CD4-positive, alpha-beta T cell treated with Interleukin-1 beta for 1 hour (primary cell): ENCODE measurements at places on chromosomes 13 and 19.

GRCh38 chr19:54319892-54320670 lies 7.1 kb upstream of the LILRA5 start:
- no peak for DNase-seq

DNA sequence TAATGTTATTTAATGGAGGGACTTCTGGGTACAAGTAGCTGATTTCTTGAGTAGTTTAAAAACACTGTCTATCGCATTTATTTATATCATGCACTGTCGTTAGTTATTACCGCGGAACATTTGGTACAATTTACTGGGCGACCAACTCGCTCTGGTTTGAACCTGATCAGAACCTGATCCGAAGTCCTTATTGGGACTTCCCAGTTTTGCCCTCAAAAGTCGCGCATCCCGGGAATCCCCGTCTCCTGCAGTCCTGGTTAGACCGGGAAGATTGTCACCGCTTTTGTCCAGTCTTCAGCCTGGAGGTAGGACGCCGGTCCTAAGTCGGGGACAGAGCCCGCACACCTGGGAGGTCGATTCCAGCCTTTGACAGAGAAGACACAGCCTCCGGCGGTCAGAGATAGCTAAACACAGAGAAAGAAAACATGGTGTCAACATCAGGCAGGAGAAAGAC lies 694 bp downstream of the CLN5 start:
- no peak for DNase-seq

DNA sequence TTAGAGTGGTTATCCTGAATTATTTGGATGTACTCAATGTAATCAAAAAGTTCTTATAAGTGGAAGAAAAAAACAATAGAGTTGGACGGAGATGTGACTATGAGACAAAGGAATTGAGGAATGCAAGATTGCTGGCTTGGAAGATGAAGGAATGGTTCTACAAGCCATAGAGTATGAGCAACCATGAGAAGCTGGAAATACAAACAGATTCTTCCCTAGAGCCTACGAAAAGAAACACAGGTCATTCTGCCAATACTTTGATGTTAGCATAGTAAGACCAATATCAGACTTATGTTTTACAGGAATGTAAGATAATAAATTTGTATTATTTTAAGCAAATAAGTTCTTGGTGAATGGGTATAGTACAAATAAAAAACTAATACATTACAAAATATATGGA lies 249.2 kb downstream of the DIAPH3 start:
- DNase-seq, result no peak

- DNase-seq, result no peak
Measured at GRCh38 chr19:51121257-51121656, 3.4 kb upstream of the SIGLEC9 start.

DNA sequence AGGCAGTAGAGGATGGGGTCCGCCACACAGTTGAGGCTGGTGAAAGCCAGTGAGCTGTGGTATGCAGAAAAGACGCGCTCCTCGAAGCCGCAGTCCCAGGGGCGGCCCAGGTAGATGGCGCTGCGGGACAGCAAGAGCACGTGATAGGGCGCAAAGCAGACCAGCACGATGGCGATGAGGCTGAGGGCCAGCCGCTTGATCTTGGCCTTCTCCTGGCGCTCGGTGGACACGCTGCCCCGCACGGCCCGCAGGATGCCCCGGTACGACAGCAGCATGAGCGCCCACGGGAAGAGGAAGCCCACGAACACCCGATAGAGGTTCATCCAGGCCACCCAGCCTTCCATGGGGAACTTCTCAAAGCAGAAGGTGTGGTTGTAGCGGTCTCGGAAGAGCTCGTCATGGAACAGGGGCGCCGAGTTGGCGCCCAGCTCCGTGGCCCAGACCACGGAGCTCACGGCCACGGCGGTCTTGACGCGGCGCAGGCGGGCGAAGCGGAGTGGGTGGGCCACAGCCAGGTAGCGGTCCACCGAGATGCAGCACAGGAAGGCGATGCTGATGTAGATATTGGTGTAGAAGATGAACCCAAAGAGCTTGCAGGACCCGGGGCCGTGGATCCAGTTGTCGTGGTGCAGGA lies 6.5 kb upstream of the OPA3 start:
- peak; percentile 33 for DNase-seq

- DNase-seq, result no peak
Measured at GRCh38 chr19:55508120-55508519, 19.9 kb downstream of the SSC5D start.

DNA sequence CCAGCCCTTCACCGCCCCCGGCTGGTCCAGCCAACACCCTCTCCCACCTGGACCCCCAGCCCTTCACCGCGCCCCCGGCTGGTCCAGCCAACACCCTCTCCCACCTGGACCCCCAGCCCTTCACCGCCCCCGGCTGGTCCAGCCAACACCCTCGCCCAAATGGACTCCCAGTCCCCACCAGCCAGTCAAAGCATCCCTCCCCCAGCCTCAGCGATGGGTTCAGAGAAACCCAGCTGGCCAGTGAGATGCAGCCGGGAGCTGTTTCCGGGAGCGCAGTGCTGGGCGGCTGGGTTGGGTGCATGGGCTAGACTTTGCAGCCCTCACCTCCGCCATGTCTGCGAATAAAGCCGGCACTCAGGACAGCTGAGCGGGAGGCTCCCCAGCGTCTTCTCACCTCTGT lies 6.5 kb upstream of the CDC34 start:
- no peak for DNase-seq

DNA sequence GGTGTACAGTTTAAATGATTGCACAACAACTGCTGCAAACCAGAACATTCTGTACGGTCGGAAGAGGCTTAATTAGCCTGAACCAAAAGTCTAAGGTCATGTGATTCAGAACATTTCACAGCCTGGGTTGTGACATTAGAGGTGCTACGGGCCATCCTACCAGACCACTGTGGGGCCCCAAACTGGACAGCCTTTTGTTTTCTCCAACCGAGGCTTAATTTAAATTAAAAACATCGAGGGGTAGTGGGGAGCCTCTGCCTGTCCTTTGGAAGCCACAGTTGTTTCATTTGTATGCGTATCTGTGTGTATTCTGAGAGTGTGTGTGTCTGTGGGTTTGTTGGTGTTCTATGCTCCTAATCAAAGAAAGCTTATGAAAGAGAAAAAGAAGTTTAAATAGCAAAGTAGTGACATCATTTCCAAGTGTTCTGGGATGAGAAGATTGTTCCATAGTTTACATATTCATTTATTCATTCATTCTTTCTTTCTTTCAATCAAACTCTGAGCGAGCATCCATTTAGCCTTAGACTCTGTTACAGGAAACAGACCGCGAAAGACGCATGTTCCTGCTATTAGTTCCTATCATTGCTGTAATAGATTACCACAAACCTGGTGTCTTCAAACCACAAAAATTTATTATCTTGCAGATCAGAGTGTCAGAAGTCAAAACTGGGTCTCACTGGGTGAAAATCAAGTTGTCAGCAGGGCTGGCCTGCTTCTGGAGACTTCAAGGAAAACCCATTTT lies 444.8 kb downstream of the FOXO1 start:
- peak; percentile 32 for DNase-seq

- DNase-seq, result no peak
Measured at GRCh38 chr13:104567114-104567513, 1500.9 kb upstream of the SLC10A2 start.

GRCh38 chr19:577439-578392 lies 5.3 kb downstream of the BSG start:
- no peak for DNase-seq

DNA sequence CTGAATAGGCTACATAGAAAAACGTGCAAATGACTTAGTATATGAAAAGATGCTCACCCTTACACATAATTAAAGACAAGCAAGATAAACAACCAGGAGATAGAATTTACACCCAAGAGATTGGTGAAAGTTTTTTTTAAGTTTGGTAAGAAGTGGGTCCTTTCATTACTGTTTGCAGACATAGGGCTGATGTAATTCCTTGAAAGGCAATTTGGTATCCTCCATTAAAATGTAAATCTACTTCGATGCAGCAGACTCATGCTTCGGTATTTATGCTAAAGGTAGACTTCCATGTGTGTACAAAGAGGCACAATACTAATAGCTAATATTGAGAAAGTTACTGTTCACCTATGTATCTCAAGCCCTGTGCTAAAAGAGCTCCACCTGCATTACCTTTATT lies 33.5 kb downstream of the CNMD start:
- no peak for DNase-seq

GRCh38 chr19:38115271-38115802 lies 108.7 kb downstream of the DPF1 start:
- no peak for DNase-seq

DNA sequence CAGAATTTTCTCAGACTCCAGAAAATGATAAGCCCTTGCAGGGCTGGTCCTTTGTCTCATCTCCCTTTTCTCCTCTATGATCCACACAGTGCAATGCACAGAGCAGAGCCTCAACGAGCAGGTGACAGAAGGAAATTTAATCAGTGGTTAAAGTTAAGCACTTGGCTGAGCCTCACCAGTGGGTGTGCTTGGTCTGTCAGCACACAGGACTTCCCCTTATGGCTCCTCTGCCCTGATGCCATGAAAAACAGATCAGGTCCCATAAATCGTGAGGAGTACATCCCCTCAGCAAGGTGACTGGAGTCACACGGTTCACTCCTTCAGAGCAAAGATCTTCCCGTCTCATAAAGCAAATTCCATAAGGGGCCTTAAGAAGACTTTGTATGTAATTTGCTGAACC lies 818.2 kb downstream of the UQCRFS1 start:
- no peak for DNase-seq

DNA sequence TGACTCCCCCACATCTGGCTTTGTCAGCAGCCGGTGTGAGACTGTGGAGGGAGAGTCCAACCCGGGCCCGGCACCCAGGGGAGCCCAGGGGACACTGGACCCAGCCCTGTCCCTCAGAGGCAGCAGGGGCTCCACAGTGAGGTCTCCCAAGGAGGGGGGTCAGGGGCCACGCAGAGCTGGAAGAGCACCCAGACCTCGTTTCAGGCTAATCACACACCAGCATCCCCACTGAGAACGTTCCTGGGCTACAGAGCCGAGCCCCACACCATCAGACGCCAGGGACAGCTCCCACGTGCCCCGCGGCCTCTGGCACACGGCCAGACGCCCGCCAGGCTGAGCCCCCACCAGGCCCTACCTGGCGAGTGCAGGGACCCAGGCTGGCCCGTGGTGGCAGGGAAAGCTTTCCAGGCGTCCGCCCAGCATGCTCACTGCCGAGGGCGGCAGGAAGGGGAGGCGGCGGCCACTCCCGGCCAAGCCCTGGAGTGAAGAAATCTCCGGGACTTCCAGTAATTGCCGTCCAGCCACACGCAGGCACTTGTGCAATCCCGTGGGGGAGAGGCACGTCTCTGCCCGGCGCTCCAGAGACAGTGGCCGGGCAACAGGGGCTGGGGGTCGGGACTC lies 19.2 kb downstream of the SBNO2 start:
- peak; percentile 61 for DNase-seq

DNA sequence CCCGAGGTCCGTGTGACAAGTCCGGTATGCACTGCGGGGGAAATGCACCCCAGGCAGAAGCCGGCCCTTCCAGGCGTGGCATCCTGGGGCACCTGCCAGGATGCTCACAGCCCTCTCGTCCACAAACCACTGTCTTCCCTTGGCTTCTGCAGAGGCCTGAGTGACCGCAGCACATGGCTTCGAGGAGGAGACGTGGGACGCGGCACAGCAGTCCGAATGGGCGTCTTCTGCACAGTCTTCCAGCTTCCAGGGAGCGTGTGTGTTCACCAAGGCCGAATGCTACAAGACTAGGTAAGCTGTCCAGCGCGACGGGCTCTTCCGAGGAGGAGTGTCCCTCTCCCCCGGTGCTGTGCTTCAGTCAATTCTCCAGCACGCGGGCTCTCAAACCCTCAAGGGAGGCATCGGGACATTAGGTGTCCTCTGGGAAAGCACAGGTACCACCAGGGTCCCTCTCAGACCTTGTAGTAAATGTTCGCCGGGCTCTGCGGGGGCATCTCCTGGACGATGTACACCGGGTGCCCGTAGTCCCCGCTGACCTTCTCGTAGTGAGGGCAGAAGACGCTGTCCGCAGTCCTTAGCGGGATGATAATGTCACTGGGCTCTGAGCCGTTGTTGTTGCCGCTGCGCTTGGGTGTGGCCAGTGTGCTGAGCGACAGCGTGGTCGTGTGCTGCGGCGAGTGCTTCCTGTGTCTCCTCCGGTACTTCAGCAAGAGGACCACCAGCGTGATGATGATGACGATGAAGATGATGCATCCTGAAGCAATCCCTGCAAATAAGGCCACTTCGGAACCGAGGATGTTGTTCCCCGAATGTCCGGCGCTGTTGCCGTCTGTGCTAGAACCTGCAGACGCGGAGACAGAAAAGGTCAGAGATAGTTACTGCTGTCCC lies 42.6 kb downstream of the EFNB2 start:
- DNase-seq, result no peak

DNA sequence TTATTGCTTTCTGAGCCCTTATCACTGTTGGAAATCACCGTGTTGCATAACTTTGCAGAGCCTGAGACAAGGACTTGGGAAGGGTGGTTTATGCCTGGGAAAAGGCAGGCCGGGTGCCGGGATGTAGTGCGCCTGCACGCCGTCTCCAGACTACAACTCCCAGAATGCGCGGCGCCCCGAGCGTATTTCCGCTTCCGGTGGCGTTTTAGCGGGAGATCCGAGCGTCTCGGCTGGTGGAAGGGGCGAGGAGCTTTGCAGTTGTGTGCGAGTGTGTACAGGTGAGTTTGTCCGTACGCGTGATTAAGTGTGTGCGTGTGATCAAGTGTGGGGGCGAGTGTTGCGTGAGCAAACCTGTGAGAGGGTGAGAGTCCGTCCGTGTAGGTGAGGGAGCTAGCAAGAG lies 75.4 kb downstream of the PEG3 start:
- DNase-seq, result no peak

DNA sequence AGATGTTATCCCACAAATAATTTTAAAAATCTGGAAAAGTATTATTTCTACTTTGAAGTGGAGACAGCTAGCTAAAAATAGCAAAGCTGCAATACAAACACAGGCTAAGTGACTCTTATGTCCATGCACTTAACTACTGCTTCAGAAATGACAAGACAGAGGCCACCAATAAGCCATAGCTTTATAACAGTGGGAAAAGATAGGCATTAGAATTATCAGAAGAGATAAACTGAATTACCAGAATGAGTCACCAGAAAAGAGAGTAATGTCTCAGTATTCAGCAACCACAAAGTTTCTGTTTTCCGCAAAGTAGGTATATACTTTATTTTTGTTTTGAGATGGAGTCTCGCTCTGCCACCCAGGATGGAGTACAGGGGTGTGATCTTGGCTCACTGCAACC lies 17.1 kb downstream of the CLN5 start:
- no peak for DNase-seq

- DNase-seq, result no peak
Measured at GRCh38 chr13:77062097-77062496, 35.1 kb upstream of the FBXL3 start.

DNA sequence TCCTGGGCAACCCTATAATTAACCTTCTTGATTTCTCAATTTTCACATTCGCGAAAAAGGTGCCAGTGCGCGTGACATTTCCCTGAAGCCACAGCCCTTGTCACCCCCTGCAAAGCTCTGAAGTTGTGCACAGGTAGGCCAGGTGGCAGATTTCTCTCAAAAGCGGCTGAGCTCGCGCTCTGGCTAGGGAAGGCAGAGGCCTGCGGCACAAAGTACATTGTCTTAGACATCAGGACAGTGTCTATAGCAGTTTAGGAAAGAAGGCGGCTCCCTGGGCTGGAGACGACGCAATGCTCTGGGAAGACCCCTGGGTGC lies 42.9 kb upstream of the ZNF14 start:
- no peak for DNase-seq

- DNase-seq, result no peak
Measured at GRCh38 chr13:51044023-51044665, 66.9 kb downstream of the C13orf42 start.
